NCI-H1436 treated with DMSO at 0.1 percent for 48 hours (cell line): ENCODE measurements at places on chromosomes 1 and 21.
A peak's percentile ranks its signal among the peaks of the same experiment; 100 is the strongest.

DNA sequence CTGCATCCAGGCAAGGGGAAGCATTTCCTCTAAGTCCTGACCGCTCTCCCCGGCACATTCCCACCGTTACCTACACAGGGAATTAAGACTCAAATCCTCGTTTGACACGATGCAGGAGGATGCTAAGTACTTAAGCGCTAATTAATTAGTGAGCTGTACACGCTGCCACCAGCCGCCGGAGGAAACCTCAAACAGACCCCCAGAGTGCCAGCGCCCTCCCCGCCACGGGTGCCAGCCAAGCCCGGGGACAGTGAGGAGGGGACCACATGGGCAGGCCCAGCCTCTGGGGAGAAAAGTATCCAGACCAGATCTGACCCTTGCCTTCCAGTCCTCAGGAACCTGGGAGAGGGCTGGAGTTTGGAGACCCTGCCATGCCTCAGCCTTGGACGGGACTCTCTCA is 17.4 kb upstream of the CASZ1 start:
- DNase-seq: no peak

DNA sequence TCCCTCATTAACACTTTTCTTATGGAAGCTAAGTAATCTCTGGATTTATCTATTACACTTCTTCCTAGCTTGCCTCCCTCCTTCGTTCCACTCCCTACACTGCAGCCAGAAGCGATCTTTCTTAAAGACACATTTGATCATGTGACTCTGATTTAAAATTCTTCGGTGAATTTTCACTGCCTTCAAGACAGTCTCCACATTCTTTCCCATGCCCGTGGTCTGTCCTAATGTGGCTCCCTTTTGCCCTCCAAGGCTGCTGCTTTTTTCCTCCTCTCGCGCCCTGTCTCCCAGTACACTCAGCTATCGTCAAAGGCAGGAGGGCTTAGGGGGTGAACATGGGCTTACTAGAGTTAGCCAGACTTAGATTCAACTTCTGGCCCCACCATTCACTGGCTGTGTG is 64.4 kb downstream of the SDCCAG8 start:
- no peak for DNase-seq

DNA sequence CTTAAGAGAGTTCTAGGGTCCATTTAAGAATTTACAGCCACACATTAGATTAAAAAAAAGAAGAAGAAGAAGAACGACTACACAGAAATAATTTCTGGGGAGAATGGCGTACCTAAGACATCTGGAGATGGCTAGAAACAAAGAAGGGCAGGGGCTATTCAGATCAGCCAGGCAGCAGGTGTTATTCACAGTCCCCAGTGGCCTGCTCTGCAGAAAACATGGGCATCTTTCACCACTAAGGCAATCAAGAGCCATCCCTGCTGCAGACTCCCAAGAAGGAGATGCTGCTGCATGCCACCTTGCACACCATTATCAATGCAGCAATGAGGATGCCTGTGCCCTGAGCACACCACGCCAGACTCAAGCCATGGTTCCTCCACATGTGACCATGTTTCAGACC is 7.9 kb upstream of the FCRL2 start:
- DNase-seq: no peak

GRCh38 chr1:52686830-52687229 is 11.3 kb downstream of the COA7 start:
- DNase-seq: no peak

DNA sequence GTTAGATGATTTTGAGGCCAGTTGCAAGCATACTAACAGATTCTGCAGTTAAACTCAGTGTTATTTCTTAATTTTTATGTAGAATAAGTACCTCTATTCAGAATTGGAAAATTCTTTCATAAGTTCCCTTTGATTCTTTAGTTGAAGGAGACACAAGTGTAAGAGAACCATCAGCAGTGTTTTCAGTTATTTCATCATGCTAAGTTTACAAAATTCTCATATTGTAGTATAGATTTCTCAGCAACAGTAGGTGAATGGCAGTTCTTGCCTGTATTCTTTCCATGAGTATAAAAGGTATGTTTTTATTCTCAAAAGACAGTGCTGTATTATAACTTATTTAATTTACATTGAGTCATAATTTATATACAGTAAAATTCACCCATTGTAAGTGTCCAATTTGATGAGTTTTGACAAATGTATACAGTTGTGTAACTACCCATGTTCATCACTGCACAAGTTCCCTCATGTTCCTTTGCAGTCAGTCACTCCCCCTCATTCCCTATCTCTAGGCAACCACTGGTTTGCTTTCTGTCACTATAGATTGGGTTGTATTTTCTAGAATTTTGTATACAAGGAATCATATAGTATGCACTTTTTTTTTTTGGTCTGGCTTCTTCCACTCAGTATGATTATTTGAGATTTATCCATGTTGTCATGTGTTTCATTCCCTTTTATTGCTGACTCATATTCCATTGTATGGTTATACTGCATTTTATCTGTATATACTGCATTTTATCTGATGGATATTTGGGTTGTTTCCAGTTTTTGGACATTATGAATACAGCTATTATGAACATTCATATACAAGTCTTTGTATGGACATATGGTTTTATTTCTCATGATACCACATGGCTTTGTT is 3.9 kb downstream of the RPS6KC1 start:
- no peak for DNase-seq

DNA sequence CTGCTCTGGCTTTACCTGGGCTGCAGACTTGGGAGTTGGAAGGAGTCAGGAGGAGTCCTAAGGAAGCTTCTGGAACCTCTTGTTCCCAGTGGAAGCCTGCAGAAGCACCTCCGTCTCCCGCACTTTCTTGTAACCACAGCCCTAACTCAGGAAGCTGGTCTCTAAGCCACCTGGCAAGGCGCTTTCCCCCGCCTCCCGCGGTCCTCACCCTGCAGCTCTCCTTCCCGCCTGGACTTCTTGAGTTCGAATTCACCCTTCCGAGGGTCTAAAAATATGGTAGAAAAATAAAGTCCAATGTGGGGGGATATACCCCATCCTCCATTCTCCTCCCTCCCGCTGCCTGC is 15.1 kb downstream of the PAX7 start:
- no peak for DNase-seq

GRCh38 chr1:181033799-181034451 is at the start of gene MR1:
MR1 (plus strand) TSS chr1:181033983; CDS start chr1:181034008, 25 bp downstream.
- peak; percentile 38 for DNase-seq

- DNase-seq: no peak
Observed at GRCh38 chr1:10347109-10347508, 51.8 kb upstream of the PGD start.

- no peak for DNase-seq
Observed at GRCh38 chr1:78652019-78652560, 2.5 kb downstream of the IFI44 start.

DNA sequence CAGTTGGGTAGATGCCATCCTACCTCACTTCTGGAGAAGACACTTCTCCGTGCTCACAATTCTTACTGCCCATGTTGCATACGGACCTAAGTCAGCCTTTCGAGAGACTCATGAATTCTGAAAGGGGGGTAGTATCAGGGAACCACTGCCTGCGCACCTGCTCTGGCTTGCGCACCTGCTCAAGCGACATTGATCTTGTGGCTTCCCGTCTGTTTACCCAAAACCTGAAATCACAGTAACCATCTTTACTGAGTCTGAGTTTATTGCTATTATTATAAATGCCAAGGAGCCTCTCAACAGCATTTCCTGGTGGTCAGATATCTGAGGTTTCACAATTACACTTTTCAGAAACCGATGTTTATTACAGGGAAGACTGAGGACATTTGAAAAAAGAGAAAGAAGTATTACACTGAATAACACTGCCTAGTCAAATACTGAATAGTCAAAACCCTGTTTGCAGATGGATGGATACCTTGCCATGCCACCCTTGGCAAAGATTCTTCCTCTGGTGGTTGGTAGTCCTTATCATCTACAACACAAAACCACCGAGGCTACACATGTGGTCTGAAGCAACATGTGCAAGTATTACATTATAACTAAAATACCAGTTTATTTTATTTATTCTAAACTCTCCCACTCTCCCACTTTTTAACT is 208.7 kb downstream of the SIPA1L2 start:
- peak; percentile 31 for DNase-seq

- DNase-seq: no peak
Observed at GRCh38 chr1:918353-918752, 5.4 kb upstream of the SAMD11 start.

DNA sequence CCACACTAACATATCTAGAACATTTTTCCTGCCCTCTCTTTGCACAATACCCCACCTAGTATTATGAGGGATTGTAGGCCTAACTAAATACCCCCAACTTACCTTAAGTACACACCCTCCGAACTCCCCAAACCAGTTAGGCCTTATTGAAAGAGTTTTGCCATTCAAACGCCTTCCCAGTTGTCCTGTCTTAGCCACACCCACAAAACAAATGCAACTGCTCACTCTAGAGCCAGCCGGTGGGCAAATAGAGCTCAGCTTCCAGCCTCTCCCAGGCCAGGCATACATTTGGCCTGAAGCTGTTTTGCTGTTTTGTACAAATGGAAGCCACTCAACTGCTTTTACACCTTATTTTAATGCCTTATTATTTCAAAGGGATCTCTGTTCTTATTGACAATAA is 224.2 kb upstream of the RUNX1 start:
- no peak for DNase-seq

DNA sequence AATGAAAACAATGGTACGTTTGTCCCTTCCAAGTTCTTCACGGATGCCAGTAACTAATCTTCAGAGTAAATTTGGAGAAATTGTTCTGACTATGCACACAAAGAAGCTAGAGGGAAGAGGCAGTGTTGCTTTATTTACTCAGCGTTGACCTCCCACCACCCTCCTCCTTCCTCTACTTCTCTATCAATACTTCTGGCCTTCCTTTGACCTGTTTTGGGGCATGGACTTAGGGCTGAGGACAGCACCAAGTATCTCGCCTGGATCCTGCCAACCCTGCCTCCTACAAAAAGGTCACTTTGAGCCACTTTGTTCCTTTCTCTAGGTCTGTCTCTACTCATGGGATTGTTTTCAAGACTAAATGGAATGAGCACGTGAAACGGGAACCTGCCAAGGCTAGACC is 282.6 kb downstream of the DSCAM start:
- DNase-seq: no peak

GRCh38 chr1:241842565-241842964 is 5.4 kb upstream of the EXO1 start:
- DNase-seq: no peak

DNA sequence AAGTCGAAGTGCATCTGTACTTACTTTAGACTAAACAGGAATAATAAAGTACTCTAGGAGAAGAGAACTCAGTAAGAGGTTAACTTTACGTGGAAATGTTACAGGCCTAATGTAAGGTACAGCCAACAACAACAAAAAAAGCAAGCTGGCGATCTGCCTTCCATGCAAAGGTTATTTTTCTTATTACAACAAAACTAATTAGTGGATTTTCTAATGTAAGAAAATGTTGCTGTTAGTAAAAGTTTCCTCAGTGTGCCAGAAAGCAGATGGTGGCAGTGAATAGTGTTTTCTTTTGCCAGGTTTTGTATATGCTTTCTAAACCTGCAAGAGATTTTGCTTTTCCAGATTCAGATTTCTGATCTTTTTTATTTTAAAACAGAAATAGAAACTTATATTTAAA is 179.2 kb downstream of the NFIA start:
- no peak for DNase-seq

DNA sequence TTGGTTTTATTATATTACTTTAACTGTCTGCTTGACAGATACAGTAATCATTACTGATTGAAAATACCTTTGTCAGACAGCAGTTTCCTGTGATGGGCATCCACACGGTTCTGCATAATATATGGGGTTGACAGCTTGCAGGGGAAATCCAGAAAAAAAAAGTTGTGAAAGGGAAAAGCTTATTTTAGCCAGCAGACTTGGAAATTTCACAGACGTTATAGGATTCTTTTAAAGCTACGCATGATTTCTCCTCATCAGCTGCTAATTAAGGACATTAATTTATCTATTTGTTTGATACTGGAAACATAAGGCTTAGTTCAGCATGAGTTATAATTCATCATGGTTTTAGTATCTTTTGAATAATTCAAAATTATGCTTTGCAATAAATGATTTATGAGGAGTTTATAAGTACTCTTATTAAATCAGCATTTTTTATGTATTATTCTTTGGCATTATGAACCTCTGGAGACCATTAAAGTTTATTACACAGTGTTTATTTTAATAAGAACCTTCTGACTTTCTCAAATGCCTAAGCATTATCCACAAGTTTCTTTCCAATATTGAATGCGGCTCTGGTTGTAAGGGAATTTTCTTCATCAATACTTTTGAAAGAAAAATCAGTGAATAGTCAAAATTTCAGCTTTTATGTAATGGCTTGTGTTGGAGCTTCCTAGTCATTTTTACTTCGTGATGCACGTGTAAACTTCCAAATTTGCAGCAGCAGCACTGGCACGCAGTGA is 235.3 kb upstream of the KCNK2 start:
- DNase-seq: no peak
